NCI-H1436 treated with DMSO at 0.1 percent for 48 hours (cell line): ENCODE measurements at places on chromosomes 12 and 14.
A peak's percentile ranks its signal among the peaks of the same experiment; 100 is the strongest.

- DNase-seq, result peak; percentile 69
Measured at GRCh38 chr14:21525962-21526671, at the start of gene SALL2. Gene SALL2, minus strand, starts transcription at chr14:21526346. Its CDS starts 219 bp downstream, at chr14:21526127.

DNA sequence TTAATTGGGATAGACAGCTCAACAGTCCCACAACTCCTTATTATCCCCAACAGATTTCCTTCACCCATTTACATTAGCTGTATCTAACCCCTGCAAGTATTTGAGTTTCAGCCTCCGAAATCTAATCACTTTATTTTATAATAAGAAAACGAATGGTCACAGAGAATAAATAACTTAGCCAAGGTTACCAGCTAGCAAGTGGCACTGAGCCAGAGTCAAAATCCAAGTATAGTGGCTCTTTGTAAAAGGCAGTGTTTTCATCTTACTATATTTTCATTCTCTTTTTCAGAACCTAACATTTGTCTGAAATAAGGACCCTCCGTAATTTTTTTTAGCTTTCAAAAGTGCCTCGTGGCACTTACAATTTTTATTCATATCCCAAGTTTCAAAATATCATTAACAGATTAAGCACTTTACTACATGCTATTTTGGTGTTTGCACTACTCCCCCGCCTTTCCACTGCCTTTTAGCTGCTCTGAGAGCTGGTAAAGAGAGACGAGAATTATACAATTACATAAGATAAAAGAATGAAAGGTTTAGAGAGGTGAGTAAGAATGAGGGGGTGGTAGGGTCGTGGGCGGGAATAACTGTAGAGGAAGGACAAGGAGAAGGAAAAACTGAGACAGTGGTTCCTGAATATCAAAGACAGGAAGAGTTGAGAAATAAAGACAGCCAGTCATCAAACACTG lies 3.7 kb upstream of the USP15 start:
- no peak for DNase-seq

DNA sequence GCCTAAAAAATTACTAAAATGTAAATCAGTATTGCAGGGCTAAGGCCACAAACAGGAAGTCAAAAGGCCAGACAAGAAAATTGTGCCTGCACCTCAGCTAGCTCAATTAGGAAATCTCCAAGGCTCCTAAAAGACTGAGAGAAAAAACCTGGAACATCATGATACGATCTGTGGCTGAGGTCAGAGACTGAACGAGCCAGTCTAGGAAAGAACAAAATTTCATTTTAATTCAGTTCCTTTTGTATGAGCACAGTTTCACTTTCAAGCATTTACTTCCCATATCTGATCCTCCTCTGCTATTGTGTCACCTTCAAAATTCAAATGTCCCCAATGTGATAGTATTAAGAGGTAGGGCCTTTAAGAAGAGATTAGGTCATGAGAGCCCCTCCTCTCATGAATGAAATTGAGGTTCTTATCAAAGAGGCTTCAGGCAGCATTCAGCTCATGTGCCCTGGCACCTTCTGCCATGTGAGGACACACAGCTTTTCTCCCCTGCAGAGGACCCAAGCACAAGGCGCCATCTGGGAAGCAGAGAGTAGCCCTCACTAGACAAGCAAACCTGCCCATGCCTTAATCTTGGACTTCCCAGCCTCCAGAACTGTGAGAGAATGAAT lies 14.8 kb downstream of the PRKAB1 start:
- DNase-seq, result no peak

DNA sequence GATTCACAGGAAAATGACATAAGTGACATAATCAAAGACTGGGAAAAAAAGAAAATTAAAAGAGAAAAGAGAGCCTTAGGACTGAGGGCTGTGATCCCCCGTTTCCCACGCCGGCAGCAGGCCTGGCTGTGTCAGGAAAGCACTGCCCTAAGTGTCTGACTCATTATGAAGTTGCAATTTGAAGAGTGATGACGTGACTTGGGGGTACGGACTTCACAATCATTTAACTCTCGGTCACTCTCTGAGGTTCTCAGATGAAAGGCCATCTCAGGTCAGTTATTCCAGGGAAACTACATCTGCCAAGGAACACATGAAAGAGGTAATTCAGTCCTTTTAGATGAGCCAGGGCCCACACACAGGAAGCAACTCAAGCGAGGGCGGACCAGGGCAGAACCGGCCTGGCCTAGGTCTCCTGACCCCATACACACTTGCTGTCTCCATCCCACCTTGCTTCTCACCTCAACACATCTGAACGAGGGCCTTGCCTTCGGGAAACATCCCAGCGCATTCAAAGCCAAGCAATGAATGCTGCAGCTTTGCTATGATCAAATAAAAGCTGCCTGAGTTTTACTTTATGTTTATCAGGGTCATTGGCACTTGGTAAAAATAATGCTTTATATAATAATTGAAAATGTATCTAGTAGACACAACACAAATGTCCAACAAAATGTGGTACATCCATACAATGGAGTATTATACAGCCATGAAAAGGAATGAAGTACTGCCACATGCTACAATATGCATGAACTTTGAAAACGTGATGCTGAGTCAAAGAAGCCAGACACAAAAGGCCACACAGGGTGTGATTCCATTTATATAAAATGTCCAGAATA lies 2.7 kb downstream of the SSH1 start:
- DNase-seq, result no peak

- DNase-seq, result no peak
Measured at GRCh38 chr14:94157197-94157596, 16.9 kb upstream of the PPP4R4 start.

DNA sequence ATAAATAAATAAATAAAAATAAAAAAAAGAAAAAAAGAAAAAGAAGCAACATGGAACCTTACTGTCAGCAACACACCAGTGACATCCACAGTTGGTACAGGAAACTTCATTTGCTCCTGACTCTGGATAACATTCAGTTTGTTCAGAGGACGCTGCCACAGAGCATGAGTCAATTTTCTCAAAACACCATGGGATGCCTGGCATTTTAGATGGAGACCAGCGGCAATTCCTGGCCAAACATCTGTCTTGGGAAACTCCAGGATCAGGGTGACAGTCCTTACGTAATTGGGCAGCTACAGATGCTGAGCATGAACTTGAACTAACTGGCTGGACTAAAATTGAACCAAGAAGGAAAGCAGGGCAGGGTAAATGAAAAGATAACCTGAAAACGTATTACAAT lies 166.2 kb upstream of the CPNE8 start:
- DNase-seq, result no peak

DNA sequence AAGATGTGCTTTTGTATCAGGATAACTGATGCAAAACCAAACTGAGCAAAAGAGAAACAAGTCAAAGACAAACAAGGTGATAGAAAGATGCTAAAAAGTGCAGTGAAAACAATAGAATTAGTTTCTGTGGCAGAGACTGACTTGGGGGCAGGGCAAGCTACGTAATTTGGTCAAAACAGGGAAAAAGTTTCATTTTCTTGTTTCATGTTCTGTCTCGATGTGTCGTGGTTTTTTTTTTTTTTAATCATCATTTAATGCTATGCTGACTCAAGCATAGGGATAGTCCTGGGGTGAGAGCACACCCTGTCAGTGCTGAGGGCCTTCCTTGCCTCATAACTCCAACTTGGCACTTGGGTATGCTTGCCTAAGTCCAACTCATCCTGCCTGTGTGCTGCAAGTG lies 144.1 kb upstream of the PTPRQ start:
- no peak for DNase-seq

GRCh38 chr12:89882050-89882449 lies 173.4 kb upstream of the ATP2B1 start:
- no peak for DNase-seq

GRCh38 chr12:58041441-58041840 lies 100.1 kb downstream of the ATP23 start:
- DNase-seq, result no peak

GRCh38 chr12:120134307-120134980 lies 17.9 kb upstream of the RAB35 start:
- DNase-seq, result no peak

DNA sequence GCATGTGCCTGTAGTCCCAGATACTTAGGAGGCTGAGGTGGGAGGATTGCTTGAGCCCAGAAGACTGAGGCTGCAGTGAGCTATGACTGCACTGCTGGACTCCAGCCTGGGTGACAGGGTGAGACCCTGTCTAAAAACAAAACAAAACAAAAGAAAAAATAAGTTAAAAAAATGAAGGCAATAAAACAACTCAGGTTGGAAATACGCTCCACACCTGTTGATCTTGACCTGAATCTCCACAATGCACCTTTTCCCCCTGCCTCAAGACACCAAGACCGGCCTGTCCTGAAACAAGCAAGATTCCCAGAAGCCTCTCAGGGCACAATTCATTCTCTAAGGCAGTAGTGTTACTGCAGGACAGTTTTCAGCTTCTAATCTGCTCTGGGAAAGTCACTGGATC lies 20.8 kb upstream of the CEBPE start:
- DNase-seq, result no peak

DNA sequence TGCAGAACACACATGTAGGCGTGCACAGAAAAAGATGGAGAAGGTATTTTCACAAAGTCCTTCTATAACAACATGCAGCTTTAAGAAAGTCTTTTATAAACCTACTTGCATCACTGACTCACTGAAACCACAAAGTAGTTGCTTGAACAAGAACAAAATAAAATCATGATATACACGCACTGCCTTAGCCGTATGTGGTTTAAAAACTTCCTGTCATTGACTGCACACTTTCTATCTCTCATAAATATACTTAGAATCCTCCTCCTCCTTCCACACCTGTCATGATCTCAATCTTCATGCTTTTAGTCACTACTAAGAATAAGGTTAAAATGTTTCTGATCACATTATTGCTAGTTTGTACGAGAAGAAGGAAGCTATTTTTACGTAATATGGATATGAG lies 31.8 kb upstream of the RAD51AP1 start:
- DNase-seq, result no peak

- DNase-seq, result no peak
Measured at GRCh38 chr14:60165547-60165876, 314 bp upstream of the DHRS7 start.

GRCh38 chr12:16605642-16606116 lies 283 bp downstream of the LMO3 start:
- no peak for DNase-seq

GRCh38 chr14:47207617-47208016 lies 467.8 kb downstream of the MDGA2 start:
- no peak for DNase-seq

GRCh38 chr12:94458877-94459727 lies 565 bp downstream of the CEP83 start:
- no peak for DNase-seq

DNA sequence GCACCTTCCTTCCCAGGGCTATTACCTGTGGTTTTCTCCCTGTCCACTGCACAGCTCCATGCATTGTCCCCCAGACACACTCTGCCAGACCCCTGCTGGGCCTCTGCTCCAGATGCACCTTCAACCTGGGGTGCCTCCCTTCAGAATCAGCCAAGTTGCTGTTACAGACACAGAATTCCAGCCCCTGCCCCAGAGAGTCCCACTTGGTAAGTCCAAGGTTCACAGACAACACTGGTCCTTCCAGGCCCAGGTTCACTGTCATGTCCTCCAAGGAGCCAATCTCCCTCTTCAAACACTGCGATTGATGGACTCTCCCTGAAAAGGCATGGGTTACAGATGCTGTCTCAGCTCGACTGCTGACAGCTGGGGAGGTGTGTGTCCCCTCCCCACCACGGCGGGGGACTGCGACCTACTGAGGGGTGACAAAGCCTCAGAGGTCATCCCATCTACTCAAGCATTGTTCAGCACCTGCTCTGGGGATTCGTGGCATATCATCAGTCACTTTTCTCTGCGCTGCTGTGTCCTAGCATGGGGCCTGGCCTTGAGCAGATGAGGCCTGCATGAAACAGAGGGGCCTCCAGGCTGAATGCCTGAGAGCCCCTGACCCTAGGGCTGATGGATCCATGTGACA lies 24.3 kb downstream of the CALM1 start:
- no peak for DNase-seq

DNA sequence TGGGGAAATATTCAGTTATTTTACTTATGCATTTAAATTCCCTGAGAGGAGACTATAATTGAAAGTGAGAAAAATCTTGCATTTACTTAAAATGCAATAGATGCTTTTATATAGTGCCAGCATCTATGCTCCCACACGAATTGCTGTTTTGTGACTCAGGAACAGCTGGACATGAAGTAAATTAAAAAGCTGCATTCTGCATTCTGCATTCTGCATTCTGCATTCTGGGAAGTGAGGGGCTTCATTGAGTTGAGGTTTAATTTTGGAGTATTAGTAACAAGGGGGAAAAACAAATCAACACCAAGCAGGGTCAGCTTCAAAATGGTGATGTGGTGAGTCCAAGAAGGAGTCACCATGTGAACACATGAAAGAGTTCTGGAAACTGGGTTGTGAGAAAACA lies 101.2 kb downstream of the C12orf50 start:
- no peak for DNase-seq

- DNase-seq, result no peak
Measured at GRCh38 chr12:106118381-106119130, 20.2 kb downstream of the NUAK1 start.

DNA sequence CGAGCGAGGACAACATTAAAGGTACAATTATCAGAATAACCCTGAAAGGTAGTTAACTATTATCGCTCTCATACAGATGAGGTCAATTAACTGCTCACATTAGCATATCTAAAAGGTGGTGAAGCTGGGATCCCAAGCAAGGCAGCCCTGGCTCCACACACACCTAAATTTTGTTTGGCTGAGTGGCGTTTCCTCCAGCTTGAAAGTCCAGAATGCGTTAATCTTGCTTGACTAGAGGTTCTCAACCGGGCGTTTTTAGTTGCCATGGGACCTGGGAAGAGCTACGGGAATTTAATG lies 531 bp downstream of the DLGAP5 start:
- DNase-seq, result no peak

DNA sequence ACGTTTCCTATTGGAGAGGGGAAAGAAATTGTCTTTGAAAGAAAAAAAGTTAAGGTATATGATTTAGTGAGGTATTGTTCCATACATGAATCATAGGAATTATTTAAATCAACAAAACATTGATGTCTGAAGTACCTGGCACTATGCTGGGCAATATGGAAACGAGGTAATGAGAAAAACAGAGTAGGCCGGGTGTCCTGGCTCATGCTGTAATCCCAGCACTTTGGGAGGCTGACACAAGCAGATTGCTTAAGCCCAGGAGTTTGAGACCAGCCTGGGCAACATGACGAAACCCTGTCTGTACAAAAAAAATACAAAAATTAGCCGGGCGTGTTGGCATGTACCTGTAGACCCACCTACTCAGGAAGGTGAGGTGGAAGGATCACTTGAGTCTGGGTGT lies 45.9 kb downstream of the AEBP2 start:
- no peak for DNase-seq

DNA sequence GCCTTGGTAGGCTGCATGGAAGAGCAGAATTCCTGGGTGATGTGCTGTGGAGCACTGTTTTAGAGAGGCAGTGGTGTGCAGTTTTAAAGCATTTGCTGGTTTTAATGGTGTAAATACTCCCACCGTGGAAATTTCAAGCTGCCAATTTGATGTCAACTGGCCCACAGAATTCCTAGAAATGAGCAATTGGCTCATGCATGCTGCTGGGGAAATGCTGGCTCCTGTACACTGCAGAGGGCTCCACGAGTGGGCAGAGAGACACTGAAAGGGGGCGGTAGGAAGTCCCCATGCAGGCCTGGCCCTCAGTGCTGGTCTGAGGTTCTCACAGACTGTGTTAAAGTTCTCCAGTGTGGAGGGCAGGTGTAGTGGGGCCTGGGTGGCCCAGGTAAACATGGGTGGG lies 99.4 kb upstream of the NTF3 start:
- DNase-seq, result no peak

GRCh38 chr12:39915249-39915648 lies 190.6 kb downstream of the SLC2A13 start:
- no peak for DNase-seq

GRCh38 chr12:20549108-20549719 lies 145.9 kb upstream of the SLCO1C1 start:
- DNase-seq, result no peak

- DNase-seq, result no peak
Measured at GRCh38 chr14:70665448-70666360, 24.0 kb downstream of the TTC9 start.
